ENCODE measurements at places on chromosomes 6 and 20.

DNA sequence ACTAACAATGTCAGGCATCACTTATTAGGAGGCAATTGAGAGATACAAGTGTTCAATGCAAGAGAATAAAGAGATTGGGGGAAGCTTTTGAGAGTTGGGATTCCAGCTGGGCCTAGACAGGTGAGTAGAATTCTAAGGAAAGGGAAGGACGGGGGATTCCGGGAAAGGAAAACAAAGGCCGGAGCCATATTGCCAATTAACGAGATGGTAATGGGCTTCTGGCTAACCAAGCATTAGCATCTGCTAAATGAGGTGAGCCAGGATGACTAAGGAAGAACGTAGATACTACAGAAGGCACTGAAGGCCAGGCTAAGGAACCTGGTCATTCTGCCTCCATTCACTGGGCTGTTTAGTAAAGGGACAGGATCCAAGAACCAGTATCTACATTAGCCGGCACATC, 10.5 kb downstream of the FYN start:
- no peak for DNase-seq

DNA sequence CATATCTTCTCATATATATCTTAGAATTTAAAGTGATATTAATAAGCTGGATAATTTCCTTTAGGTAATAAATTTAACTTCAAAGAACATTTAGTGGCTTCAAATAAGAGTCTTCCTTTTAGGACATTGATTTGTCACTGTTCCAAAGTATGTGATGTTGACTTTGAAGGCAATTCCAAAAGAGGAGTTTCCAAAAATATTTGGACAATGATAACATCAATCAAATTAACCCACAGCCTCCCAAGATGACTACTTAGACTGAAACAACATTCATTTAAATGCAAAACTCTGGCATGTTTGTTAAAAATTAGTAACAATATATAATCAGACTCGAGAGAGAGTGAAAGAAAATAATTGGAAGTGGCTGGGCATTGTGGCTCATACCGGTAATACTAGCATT, 211.1 kb downstream of the OGFRL1 start:
- DNase-seq: no peak

DNA sequence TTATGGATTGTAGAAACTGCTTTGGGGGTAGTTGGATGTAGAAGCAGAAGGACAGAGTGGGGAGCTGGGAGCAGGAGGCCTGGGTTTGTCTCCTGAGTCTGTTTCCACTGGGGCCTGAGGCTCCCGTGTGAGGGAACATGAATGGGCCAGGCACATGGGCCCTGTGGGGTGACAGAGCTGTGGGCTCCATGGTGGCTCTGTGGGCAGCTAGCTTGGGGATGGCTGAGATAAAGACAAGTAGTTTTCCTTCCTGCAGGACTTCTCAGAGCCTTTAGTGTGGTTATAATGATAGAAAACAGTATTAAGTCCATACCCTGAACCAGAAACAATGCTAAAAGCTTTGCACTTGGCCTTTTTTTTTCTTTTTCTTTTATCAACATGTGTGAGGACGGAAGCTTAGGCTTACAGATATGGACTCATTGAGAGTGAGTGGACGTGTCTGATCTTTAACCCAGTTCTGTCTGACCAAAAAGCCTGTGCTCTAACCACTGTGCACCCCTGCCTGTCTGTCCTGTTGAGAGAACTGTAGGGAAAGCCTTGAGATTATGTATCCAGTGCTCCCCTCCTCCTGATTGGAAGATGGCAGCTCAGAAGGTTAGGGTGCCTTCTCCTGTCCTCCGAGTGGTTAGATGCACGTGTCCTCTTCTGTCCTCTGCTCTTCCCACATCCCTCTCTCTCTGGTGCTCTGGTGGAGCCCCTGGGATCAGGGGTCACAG, 98.3 kb downstream of the CDH26 start:
- DNase-seq: no peak

GRCh38 chr20:58086763-58087561, 141.5 kb downstream of the ANKRD60 start:
- DNase-seq: peak; percentile 74

DNA sequence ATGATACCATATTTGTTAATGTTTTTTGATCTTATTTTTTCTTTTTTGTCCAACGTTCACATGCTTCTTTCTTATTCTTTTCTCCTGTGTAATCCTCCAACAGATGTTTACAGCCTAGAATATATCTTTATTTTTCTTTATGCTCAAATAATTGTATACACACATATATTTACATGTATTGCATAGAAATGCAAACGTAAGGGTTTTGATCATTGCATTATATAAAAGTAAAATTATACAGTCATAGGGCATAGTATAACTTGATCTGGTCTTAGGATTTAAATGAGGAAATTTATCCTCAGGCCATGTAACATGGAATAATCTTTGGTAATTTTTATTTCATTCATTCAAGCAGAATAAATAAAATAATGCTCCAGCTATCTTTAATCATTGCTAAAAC, 84.9 kb upstream of the EEF1E1 start:
- DNase-seq: no peak

DNA sequence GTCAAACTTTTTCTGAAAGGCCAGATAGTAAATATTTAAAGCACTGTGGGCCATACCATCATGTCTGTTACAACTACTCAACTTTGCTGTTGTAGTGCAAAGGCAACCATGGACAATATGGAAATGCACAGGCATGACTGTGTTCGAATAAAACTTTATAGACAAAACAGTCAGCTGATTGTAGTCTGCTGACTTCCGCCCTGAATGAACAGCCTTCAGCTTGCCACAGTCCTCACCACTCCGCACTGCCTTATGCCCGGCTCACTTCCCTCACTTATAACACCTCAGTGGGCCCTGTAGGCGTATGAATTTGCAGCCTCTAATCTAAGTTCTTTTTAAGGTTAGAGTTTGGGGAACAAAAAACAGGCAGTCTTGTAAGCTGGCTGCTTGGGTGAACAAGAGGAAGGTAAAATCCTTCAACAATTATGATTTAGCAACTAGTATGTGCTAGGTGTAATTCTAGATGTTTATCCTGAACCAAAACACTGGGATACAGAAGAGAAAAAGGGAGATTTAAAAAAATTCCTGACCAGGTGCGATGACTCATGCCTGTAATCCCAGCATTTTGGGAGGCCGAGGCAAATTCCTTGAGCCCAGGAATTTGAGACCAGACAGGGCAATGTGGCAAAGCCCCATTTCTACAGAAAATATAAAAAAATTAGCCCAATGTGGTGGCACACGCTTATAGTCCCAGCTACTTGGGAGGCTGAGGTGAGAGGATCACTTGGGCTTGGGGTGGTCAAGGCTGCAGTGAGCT, 6.8 kb upstream of the SLC2A10 start:
- DNase-seq: no peak

Data from RCC 7860 (cell line).